ENCODE measurements at places on chromosomes 11 and 22. TPM values are rescaled to one million over a fixed set of nuclear protein-coding genes. Genes with fewer than 3 reads are reported as not detected.

The CNIH2 gene
- total RNA-seq: 3.6 TPM

The RNF121 gene
- total RNA-seq: 17.9 TPM

The MMP27 gene
- total RNA-seq: not detected

The CFAP68 gene
- total RNA-seq: 31.6 TPM

- H3K27ac ChIP-seq: no peak overlapping the region
- no peak overlapping the region for H3K4me3 ChIP-seq
- peaks cover 3% of the 10 kb centered on the region for H3K27me3 ChIP-seq
Measured at GRCh38 chr22:41925783-41926460, 684 bp downstream of the TNFRSF13C start.

DNA sequence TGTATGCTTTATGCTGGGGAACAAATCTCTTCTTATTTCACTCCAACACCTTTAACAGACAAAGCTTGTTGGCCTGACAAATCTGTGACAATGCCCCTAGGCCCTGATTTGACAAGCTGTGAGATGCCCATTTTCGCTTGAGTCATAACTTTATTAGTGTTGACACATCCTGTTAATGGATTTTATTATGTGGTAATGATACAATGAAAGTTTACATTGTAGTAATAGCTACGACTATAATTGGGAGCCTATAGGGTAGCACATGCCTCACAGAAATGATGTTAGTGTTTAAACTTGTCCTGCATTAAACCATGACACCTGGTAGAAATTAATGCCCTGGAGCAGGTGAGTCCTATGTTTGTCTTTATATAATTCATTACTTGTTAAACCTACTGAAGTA lies 3.3 kb upstream of the MMP10 start:
- H3K36me3 ChIP-seq: no peaks in the 10 kb centered on the region
- H3K27me3 ChIP-seq: no peaks in the 10 kb centered on the region
- DNase-seq: no peak
- no peak overlapping the region for H3K4me3 ChIP-seq
- no peak overlapping the region for H3K27ac ChIP-seq

DNA sequence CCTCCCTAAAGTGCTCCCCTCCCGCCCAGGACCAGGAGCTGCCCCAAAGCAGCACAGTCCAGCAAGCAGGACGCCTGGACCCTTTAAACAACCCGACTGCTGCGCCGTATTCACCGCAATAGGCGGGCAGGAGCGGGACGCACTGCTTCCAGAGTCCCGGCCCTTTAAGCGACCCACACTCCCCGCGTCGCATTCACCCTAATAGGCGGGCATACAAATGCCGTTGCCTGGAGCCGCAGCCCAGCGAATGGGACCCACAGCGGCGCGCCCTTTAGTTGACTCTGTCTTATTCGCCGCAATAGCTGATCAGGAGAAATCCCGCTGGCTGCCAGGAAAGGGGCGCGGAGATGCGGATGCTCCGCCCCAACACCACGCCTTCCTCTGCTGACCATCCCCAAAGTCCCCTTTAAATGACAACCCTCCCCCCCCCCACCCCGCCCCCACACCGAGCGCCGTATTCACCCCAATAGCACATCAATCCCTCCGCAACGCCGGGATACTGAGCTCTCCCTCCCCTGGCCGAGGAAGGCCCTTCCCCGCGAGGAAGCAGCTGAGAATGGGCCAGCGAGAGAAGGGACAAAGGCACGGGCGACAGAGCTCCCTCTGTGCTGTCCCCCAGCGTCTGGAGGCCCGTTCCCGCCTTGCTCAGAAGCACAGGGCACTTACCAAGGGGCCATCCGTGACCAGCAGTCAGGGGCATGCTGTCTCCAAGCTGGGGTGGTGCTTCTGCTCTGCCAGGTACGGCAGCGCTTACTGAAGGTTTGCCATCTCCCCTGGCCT lies 4.7 kb downstream of the OSBPL5 start:
- H3K4me3 ChIP-seq: no peak overlapping the region
- H3K27me3 ChIP-seq: no peaks in the 10 kb centered on the region
- H3K36me3 ChIP-seq: no peaks in the 10 kb centered on the region
- H3K4me1 ChIP-seq: peaks cover 47% of the 10 kb centered on the region

DNA sequence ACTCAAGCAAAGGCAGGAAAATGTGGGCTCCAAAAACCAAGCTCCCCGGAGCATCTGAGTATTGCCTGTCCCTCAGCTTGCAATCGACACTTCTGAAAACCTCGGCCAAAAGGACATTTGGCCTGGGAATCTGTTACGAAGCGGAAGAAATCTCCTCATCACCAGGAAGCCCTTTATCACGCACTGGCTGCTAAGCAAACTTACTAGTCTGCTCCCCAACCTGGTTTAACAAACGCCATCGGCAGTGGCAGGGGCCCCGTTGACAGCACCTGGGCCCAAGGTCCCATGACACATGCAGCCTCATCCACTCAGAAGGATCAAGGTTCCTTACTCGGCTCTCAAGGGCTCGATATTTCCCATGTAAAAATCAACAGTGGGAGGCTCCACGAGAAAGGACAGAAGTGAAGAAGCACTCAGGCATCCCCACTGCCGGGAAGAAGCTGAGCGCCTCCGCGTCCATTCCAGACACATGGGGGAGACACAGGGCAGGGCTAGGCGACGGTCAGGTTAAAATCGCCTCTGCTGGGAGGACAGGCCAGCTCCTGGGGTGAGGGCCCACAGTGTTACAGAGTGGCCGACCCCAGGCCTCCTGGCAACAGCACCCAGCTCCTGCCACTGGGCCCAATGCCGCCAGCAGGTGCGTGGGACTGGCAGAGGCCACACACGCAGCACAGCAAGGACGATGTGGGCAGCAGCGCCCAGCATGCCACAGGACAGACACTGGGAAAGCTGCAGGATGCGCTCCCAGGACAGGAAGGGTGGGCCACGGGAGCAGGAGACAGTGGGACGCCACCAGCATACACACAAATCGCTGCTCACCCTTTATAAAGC lies 27.1 kb downstream of the BRD1 start:
- H3K27ac ChIP-seq: no peak overlapping the region
- H3K36me3 ChIP-seq: peaks cover 3% of the 10 kb centered on the region
- peaks cover 13% of the 10 kb centered on the region for H3K4me1 ChIP-seq
- H3K4me3 ChIP-seq: no peak overlapping the region
- H3K27me3 ChIP-seq: no peaks in the 10 kb centered on the region
- no peak for DNase-seq

Data from body of pancreas (tissue), 4 donors.